Brain pericyte (primary cell): ENCODE measurements at places on chromosomes 12 and 14.

GRCh38 chr12:27807063-27807703 lies 27.1 kb upstream of the MANSC4 start:
- no peak for DNase-seq

- DNase-seq: no peak
These were observed 848.7 kb upstream of the FOXG1 start for GRCh38 chr14:27917896-27918295.

DNA sequence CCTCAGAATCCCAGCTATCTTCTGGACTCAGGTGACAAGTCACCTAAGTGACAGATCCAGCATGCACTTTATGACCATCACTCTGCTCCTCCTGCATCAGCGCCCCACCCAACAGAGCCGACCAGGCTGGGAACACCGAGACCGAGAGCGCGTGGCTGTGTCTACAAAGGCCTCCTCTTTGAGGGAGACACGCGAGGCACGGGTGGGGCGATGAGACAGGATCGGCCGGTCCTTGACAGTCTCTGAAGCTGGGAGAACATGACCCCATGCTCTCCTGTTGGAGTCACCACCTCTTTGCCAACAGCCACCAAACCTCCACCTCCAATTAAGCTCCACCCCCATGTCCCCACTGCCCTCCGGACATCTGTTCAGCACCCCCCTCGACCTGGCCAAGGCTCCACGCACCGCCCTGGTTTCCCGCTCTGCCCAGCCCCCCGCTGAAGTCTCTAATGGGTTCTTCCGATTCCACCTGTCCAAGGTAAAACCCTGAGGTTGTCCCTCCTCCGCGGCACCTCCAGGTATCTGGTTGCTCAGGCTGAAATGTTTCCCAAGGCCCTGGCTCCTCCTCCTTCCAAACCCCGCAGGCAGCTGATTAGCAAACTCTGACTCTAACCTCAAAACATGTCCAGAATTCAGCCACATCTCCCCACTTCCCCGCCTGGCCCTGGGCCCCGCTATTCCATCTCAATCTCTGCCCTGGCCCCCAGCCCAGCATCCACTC lies 31.5 kb downstream of the HSP90AA1 start:
- no peak for DNase-seq

DNA sequence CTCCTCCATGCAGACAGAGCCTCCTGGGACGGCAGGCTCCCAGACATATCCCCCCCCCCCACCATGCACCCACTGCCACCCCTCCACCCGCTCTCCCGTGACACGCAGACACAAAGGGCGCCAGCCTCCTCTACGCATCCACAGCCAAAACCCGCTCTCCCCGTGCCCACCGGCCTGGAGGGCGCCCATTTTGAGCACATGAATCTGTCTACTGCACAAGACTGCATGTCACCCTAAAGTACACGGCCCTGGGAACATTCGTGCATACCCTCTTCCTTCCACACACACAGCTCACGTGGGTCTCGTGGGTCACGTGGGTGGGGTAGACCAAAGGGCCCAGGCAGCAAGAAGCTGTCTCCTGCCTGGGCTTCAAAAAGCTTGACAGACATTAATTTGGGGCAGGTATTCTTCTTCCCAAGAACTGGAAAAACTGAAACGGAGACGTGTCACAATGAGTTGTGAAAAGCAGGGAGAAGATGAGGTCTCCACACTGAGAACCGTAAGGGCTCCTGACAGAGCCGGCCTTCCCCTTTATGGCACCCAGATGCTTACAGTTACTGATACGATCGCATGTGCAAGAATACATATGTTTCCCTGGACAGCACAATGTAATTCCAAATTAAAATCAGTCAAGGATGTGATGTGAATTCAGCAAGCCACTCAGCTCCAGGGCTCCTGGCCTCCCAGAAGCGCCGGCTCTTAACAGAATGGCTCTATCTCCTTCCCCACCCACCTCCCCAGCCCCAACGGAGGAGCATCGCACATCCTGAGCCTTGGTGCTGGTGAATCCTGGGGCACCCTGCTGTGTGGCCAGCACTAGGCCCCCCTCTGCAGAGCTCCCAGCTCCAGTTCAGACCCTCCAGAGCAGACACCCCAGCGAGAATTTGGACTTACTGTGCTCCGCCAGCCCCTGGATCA lies 1.9 kb downstream of the TGFB3 start:
- DNase-seq: no peak

DNA sequence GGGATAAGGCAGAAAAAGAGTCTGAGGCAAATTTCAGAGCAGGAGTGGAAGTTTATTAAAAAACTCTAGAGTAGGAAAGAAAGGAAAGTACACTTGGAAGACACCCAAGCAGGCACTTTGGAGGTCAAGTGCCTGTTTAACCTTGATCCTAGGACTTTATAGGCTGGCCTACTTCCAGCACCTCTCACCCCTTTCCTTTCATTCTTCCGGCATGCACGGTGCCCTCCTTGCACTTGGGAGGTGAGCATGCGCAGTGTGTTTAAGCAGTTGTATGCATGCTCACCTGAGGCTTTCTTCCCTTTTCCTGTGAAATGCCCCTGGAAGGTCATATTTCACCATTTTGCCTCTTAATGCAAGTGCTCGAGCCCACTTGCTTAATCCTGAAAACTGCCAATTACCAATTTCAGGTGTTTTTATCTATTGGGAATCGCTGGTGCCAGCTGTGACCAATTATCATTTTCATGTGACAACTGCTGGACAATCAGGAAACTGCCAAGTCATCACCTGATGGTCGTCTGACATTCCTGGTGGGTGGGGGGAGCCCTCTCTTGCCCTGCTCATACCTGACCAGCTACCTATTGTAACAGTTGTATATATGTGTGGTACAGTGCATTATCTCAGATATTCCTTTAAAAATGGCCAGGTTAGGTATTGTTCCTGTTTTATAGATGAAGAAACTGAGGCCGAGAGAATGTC lies 53.5 kb downstream of the SUDS3 start:
- DNase-seq: no peak

GRCh38 chr14:54570631-54571415 lies 3.9 kb downstream of the SAMD4A start:
- DNase-seq: no peak

DNA sequence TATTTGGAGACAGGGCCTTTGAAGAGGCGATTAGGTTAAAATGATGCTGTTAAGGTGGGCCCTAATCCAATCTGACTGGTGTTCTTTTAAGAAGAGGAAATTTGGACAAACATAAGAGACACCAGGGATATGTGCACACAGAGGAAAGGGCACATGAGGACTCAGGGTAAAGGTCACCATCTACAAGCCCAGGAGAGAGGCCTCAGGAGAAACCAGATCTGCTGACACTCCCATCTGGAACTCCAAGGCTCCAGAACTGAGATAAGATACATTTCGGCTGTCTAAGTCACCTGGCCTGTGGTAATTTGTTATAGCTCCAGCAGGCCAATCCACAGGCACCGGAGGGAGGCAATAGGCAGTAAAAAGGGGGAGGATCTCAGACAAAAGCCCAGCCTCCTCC lies 48.6 kb downstream of the KICS2 start:
- no peak for DNase-seq

DNA sequence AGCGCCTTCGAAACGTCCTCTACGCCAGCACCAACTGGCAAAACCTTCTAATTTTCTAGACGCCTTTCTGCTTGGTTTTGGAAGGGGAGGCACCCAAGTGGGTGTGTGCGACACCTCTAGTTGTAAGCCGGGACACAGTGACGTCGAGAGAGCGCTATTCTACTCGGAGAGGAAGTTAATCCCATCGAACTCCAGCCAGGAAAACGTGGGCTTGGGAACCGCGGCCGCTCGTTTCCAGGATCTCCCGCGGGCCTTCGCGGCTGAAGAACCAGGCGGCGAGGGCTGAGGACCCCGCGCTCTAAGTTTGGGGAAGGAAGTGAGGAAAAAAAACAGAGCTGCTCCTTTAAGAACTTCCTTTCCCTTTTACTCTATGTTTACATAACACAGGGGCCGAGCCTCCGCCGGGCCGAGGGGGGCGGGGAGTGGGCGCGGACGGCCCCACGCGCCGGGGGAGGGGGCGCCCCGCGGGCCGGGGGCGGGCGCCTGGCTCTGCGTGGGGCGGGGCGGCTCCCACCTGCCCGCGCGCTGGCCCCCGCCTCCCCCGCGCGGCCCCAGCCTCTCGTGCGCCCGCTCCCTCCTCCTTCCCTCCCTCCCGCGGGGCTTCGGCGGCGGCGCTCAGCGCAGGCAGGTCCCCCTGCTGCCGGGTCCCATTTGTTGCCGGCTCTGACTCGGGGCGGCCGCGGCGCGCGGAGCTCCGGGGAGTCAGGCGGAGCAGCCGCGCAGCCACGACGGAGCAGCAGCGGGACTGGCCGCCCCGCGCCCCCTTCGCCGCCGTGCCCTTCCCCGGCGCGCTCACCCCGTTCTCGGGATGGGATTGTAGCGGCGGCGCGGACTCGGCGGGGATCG lies at the start of gene PELI2:
Gene PELI2, plus strand, starts transcription at position 647 of the 846 bp plus-strand sequence. CDS start 250 bp downstream, outside the sequence.
- DNase-seq: no peak

DNA sequence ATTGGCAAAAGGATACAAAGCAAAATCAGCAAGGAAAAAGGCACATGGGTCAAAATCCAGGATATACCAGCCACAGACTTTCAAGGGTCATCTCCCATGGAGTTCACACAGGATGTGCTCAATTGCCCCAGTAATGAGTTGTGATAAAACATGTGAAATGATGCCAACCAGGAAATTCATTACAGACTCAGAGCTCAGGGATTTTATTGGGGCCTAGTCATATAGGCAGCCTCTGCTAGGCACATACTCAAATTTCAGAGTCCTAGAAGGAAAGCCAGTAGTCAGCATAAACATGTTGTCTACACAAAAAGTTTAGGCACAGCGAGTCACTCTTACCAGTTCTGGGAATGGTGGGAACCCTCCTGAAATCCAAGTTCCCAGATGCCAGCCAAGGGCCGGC lies 64.4 kb upstream of the OSBPL8 start:
- DNase-seq: no peak

DNA sequence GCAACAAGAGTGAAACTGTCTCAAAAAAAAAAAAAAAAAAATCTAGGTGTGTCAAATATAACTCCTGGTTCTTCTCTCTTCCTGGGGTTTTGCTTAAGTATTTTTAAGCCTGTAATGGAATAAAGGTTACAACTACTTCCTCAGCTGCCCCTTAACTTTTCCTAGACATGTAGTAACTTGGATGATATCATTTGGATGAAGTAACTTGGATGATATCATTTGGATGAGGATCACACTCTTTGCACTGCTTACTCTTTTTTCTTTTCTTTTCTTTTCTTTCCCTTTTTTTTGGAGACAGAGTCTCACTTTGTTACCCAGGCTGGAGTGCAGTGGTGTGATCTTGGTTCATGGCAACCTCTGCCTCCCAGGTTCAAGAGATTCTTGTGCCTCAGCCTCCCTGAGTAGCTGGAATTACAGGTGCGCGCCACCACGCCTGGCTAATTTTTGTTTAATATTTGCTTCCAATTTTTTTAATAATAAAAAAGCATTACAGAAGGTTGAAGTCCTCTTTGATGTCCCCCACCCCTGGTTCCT lies 775 bp upstream of the FAM186A start:
- no peak for DNase-seq

DNA sequence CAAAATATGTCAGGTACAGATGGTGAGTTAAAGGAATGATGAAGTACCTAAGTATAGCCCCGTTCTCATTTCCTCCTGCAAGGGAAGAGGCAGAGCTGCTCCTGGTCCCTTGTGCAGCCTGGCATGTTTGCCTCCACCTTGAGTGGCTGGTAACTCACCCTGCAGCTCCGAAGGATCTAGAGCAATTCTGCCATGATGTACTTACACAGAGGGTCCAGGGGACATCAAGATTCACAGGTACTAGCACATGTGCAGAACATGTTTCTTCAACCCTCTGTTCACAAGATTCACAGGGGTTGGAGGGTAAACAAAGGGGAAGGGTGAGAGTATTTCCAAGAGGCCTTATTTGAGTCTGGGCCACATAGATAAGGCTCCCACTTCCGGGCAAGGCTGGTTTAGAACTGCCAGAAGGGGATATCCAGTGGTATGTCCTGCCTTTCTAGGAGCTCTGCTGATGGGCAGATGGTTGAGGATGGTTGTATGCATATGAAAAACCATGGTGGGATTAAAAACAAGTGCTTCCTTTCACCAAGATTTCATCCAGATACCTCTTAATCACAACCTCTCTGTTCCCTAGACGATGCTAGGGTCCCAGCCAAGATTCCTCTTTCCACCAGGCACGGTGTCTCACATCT lies 7.7 kb downstream of the DCTN2 start:
- no peak for DNase-seq

- no peak for DNase-seq
These were observed 19.4 kb downstream of the ACVRL1 start for GRCh38 chr12:51926718-51927117.

- DNase-seq: no peak
These were observed 4.7 kb downstream of the FOS start for GRCh38 chr14:75283162-75283832.
